Activated T-helper 17 cell treated with anti-CD3 and anti-CD28 coated beads, Interleukin-2, amount 50 U/mL, for 72 hours (primary cell): ENCODE measurements at places on chromosomes 7 and 10. TPM values are rescaled to one million over a fixed set of nuclear protein-coding genes. Genes with fewer than 3 reads are reported as not detected.

- no peak for ATAC-seq
These were observed 15.8 kb upstream of the DNMBP start for GRCh38 chr10:100025576-100025975.

DNA sequence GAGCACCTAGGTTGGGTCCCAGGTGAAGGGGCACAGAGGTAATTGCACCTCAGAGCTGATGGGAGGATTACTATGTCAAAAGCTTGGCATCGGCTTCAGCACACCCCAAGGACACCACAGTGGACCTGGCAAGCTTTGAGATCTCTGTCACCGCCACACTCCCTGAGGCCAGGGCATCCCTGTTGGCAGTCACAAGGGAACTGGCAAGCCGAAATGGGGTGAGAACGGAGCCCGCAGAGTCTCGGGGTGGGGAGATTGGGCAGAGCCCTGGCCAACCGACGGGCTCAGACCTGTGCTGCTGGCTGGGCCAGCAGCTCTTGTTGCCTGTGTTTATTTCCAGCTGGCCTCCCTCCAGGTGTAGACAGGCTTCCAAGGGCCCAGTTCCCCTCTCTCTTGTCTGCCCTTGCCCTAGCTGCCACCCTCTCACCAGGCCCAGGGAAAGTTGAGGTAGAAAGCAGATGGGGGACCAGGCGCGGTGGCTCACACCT, 2.5 kb downstream of the HSPB1 start:
- ATAC-seq = no peak

DNA sequence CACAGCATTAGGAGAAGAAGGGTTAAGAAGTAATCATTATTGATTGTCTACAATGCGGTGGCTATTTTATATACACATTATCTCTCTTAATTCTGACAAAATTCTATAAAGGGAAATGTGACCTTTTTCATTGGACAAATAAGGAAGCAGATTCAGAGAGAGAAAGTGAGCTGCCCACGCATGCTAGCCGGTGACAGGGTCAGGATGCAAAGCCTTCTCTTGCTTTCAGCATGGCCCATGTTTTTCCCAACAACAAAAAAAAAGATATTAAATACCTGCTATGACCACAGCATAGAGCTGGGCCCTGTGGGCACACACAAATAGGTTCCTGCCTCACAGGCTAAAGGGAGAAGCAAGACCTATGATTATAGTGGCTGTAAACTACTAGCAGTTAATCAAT, 66.8 kb downstream of the PPP1R3C start:
- no peak for ATAC-seq

DNA sequence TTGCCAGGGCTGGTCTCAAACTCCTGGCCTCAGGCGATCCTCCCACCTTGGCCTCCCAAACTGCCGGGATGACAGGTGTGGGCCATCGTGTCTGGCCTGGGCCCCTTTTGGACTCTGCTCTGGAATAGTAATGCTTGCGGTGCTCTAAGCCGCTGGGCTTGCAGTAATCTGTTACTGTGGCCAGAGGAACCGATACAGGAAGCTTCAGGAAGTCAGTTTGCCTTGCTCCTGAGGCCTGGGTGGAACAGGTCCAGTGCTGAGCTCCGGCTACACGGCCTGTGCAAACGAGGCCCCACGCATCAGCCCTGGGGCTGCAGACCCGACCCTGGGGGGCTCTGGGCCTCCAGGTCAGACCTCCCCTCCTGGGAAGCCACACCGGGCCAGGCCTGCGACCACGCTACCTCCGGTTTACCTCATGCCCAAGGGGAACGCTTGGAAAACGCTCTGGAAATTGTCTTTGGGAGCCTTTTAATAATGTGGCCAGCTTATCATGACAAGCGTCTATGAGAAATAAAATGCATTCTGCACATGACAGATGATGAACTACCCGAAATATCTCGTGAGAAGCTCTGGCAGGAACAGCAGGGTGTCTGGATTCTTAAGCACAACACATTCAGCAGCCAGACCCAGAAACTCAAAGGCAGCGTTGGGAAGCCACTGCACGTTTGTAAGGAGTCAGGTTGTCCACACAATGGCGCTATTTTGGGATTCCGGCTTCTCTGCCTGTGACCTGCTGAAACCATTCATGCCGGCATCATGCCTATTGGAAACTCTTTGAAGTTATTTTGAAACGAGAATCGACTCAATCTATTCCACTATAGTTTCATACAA, 10.1 kb upstream of the ADAP1 start:
- ATAC-seq = no peak

DNA sequence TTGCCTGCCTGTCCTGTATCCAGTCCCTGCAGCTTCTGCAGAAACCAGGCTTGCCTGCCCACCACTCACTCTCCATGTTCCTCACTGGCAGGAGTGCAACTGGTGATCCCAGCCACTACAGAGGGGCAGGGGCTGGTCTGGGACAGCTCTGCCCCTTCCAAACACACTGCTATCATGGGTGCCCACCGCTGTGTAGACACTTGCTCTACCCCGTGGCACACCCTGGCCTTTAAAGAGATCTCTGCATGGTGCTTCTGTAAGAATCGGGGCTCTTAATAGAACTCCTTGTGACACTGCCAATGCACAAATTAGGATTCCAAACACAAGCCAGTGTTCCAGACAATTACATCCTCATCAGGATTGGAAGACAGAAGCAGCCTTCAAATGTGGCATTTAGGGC, 41.7 kb downstream of the C10orf90 start:
- ATAC-seq = no peak

DNA sequence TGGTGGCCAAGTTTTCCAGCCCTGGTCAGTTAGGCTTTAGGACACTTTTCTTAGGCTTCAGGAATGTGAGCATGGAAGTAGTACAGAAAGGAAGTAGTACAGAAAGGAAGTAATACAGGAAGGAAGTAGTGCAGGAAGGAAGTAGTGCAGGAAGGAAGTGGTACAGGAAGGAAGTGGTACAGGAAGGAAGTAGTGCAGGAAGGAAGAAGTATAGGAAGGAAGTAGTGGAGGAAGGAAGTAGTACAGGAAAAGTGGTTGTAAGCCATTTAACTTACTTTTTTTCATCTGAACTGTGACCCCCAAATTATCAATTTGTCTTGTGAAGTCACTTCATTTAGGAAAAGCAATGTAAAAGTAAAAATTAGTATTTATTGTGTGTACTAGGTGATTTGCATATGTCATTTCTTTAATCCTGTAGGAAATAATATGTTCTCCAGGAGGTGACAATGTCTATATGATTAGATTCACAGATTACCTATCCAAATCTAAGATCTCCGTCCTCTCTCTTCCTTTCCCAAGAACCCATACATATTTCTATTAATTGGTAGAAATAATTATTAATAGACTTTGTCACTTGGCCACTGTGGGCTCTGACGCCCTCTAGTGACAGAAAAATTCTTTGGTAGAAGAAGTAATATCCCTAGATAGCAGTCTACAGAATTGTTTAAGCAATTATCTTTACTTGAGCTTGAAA, 3.9 kb upstream of the FAS start:
- no peak for ATAC-seq

DNA sequence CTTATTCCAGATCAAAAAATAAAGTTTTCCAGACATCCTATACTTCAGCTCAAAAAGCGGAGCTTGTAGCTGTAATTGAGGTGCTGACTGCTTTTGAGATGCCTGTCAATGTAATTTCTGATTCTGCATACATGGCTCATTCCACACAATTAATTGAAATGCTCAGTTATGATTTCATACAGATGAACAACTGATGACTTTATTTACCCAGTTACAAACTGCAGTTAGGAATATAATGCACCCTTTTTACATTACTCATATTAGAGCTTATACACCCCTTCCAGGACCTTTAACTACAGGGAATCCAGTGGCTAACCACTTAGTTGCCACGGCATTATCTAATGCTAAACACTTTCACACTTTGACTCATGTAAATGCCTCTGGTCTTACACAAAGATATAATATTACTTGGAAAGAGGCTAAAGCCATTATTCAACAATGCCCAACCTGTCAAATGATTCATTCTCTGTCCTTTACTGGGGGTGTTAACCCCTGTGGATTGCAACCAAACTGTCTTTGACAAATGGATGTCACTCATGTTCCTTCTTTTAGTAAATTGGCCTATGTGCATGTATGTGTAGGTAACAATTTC, 147.3 kb downstream of the ZNF33B start:
- no peak for ATAC-seq

- ATAC-seq = no peak
These were observed 183.7 kb downstream of the NEBL start for GRCh38 chr10:20713420-20713819.

DNA sequence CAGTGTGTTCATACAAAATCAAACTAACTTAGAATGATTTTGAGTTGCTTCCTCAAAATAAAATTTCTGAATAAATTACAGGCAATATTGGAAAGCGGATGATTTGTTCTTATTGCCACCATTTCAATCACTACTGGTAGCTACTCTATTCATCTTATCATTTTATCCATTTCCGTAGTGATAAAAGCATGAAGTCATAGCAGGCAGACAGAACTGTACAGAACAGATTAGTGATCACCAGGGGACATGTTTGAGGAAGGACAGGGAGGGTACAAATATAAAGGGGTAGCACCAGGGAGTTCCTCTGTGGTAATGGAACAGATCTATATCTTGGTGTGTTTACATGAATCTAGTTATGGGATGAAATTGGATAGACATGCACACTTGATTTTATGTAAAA, 138.5 kb downstream of the WNT2 start:
- ATAC-seq = no peak

GRCh38 chr10:108204528-108205305, 1040.2 kb upstream of the SORCS1 start:
- ATAC-seq = no peak

DNA sequence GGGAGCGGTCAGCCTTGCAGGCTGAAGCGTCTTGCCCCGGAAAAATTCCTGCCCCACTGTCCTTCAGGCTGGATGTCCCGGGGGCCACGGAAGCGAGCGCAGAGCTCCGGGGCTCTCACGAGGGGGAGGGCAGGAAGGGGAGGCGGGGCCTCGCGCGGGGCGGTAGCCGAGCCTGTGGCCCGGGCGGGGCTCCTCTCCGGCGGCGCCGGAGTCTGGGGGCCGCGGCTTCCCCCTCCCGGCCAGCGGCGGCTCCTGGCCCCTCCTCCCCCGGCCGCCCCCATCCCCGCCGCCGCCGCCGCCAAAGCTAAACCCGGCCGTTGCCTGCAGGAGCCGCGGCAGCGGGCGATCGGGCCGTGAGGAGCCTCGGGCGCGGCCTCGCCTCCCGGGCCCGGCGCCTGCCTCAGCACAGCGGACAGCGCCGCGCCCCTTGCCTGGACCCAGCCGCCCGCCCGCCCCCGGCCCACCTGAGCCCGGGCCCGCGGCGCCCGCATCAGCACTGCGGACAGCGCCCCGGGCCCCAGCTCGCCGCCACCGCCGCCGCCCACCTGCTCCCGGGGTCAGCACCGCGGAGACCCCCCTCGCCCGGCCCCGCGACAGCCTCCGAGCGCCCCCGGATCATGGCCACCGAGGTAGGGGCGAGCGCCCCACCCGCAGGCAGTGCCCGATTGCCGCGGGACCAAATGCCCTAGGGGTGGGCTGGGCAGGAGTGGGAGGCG, at the start of gene GOLGA7B:
Gene GOLGA7B, plus strand, starts transcription at position 157 of the 716 bp plus-strand sequence. Its CDS starts 461 bp downstream, at position 618.
- ATAC-seq = peak; percentile 71

Gene MEOX2
- total RNA-seq = not detected

Gene LBX1
- not detected for total RNA-seq

Gene PARG
- 28.2 TPM for total RNA-seq

Gene GFRA1
- total RNA-seq = not detected

Gene ATOH7
- not detected for total RNA-seq

Gene DRGX
- total RNA-seq = not detected

Gene HERPUD2
- 27.4 TPM for total RNA-seq

Gene DEPP1
- total RNA-seq = 0.73 TPM

Gene SLC13A4
- total RNA-seq = not detected

Gene UNC5B
- 0.04 TPM for total RNA-seq
